Trophoblast cell (in vitro differentiated cells and primary cell): ENCODE measurements at places on chromosomes 5 and 9.

DNA sequence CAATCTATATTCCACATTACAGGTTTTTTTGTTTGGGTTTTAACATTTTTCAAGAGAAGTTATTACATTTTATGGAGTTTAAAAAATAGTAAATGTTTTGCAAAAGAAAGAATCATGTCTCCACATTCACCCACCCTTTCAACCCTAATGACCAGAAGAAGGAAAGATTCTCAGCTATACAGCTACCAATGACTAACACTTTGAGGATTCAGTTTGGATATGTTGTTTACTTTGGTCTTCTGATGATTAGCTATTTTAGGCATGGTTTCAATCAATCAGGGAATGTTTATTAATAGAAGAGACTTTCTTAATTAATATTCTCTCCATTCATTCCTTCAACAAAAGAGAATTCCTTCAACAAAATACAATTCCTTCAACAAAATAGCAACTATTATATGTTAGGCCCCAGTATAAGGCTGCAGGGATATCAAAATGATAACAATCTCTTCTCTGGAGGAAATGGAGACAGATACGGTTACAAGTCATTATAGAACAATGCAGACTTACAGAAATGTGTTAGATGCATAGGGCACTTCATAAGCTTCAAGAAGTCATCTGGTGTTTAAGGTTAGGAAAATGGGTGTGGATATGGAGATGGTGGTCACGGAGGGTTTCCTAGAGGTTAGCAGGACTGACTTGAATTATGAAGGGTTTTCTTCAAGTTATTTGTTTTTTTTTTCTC lies 9.3 kb upstream of the NR3C1 start:
- H3K27me3 ChIP-seq = no peaks in the 10 kb centered on the region
- H3K4me3 ChIP-seq = no peak overlapping the region
- H3K27ac ChIP-seq = no peak overlapping the region

DNA sequence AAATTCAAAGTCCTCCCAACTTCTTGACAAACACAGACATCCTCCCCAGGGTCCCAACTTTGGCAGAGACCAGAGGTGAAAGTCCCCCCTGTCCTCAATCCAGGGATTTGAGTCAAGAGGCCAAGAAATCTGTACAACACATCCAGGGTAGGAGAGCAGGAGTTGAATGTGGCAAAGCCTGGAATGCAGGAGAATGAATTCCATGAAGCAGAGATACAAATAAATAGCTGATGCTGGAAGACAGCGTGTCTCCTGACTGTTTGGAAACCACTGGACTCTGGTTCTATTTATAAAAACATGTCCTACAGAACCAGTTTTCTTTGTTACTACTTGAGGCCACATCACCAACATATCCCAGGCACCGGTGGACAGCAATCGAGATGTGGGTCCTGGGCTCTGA lies 43.7 kb upstream of the SLIT3 start:
- no peaks in the 10 kb centered on the region for H3K36me3 ChIP-seq
- no peaks in the 10 kb centered on the region for H3K27me3 ChIP-seq
- H3K4me3 ChIP-seq = no peak overlapping the region
- DNase-seq = no peak
- H3K27ac ChIP-seq = no peak overlapping the region

GRCh38 chr5:57319628-57320027 lies 145.8 kb downstream of the GPBP1 start:
- peak overlapping the region; percentile 23 for H3K4me3 ChIP-seq
- H3K27ac ChIP-seq = no peak overlapping the region
- H3K27me3 ChIP-seq = no peaks in the 10 kb centered on the region
- peaks cover 10% of the 10 kb centered on the region for H3K4me1 ChIP-seq
- no peaks in the 10 kb centered on the region for H3K36me3 ChIP-seq
- DNase-seq = no peak

GRCh38 chr9:123686131-123686828 lies 243.6 kb downstream of the DENND1A start:
- no peak overlapping the region for H3K27ac ChIP-seq
- H3K36me3 ChIP-seq = no peaks in the 10 kb centered on the region
- peak; percentile 43 for DNase-seq
- no peak overlapping the region for H3K4me3 ChIP-seq
- no peaks in the 10 kb centered on the region for H3K27me3 ChIP-seq

GRCh38 chr9:136525841-136526499 lies 19.9 kb downstream of the NOTCH1 start:
- H3K4me3 ChIP-seq = no peak overlapping the region
- H3K36me3 ChIP-seq = no peaks in the 10 kb centered on the region
- H3K27me3 ChIP-seq = no peaks in the 10 kb centered on the region

GRCh38 chr5:78604689-78605285 lies 43.8 kb downstream of the LHFPL2 start:
- no peak overlapping the region for H3K27ac ChIP-seq
- H3K4me1 ChIP-seq = peaks cover under 1% of the 10 kb centered on the region
- peaks cover 1% of the 10 kb centered on the region for H3K36me3 ChIP-seq
- no peak overlapping the region for H3K4me3 ChIP-seq
- DNase-seq = no peak

- H3K27me3 ChIP-seq = no peaks in the 10 kb centered on the region
- H3K36me3 ChIP-seq = no peaks in the 10 kb centered on the region
- H3K4me1 ChIP-seq = no peaks in the 10 kb centered on the region
- peak; percentile 94 for DNase-seq
Measured at GRCh38 chr9:91334053-91334452, 27.7 kb downstream of the AUH start.

- no peak overlapping the region for H3K4me3 ChIP-seq
- no peaks in the 10 kb centered on the region for H3K36me3 ChIP-seq
- no peak overlapping the region for H3K27ac ChIP-seq
- no peak for DNase-seq
Measured at GRCh38 chr9:120099065-120099464, 480.9 kb downstream of the CDK5RAP2 start.

- H3K36me3 ChIP-seq = no peaks in the 10 kb centered on the region
- H3K27ac ChIP-seq = no peak overlapping the region
- no peaks in the 10 kb centered on the region for H3K27me3 ChIP-seq
- H3K4me1 ChIP-seq = peaks cover 4% of the 10 kb centered on the region
- no peak overlapping the region for H3K4me3 ChIP-seq
Measured at GRCh38 chr9:99031994-99032393, 72.9 kb upstream of the TGFBR1 start.

DNA sequence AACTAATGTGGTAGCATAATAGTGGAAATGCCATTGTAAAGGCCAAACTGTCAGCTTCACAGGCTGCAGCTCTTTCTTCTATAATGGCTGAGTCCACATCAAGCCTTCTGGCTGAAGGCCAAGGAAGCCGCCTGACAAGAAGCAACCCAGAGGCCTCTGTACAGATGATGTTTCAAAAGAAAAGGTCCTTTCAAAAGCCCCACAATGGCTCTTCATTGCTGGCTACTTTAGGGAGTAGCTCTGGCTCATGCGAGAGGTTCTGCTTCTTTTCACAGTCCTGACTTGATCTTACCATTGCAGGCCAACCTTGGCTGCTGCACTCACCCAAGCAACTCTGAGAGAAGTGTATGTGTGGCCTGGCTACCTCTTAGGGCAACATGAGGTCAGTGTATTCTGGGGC lies 54.5 kb upstream of the EQTN start:
- no peaks in the 10 kb centered on the region for H3K36me3 ChIP-seq
- H3K27ac ChIP-seq = no peak overlapping the region
- no peak for DNase-seq
- no peaks in the 10 kb centered on the region for H3K27me3 ChIP-seq
- H3K4me3 ChIP-seq = no peak overlapping the region

DNA sequence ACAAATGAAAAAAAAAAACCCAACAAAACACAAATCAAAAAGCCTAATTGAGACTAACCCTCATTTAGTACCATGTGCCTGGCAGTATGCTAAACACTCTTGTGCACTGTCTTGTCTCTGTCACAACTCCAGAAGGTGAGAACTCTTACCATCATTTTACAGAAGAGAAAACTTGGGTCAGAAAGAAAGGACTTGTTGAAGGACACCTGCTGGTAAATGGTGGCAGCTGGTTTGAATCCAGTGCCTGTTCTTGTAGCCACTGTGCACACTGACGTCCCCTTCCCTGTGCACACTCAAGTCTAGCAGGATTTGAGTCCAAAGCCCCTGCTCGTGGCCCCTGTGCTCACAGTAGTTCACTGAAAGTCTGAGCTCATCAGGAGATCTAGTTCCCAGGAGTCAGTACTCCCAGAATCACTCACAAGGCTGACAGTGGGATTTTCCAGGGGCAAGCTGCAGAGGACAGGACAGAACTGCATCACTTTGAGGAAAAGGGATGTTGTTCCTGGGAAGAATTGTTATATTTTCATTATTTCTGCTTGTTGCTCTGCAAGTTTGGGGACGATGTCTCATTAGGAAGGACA lies 43.0 kb upstream of the HSD17B4 start:
- no peaks in the 10 kb centered on the region for H3K4me1 ChIP-seq
- no peaks in the 10 kb centered on the region for H3K36me3 ChIP-seq
- H3K4me3 ChIP-seq = no peak overlapping the region
- H3K27ac ChIP-seq = no peak overlapping the region

GRCh38 chr9:77221431-77221830 lies 44.1 kb downstream of the VPS13A start:
- H3K27me3 ChIP-seq = no peaks in the 10 kb centered on the region
- H3K36me3 ChIP-seq = no peaks in the 10 kb centered on the region
- H3K4me3 ChIP-seq = no peak overlapping the region
- no peak for DNase-seq
- no peaks in the 10 kb centered on the region for H3K4me1 ChIP-seq

DNA sequence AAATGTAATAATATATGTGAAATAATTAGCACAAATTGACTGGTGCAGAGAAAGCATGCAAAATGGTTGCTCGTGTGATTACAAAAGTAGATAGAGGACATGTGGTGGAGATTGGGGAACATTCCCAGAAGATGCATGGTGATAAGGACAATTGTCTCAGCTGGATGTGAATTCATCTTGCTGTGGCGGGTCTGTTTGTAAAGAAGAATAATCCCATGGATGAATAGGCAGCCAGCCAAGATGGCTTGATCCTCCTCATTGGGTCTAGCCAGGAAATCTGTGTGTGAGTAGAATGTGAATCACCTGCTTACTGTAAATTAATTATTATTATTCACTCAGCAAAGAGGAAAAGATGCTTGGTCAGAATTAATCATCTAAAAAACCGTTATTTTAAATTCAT lies 12.6 kb upstream of the DPYSL3 start:
- DNase-seq = no peak
- H3K27me3 ChIP-seq = no peaks in the 10 kb centered on the region
- no peak overlapping the region for H3K27ac ChIP-seq
- H3K36me3 ChIP-seq = no peaks in the 10 kb centered on the region

- peaks cover 7% of the 10 kb centered on the region for H3K4me1 ChIP-seq
- H3K27ac ChIP-seq = no peak overlapping the region
- no peak overlapping the region for H3K4me3 ChIP-seq
- H3K36me3 ChIP-seq = no peaks in the 10 kb centered on the region
- no peak for DNase-seq
Measured at GRCh38 chr9:88373045-88373444, 15.2 kb upstream of the SPIN1 start.

- no peaks in the 10 kb centered on the region for H3K4me1 ChIP-seq
- no peak overlapping the region for H3K4me3 ChIP-seq
- DNase-seq = no peak
- no peaks in the 10 kb centered on the region for H3K27me3 ChIP-seq
- no peak overlapping the region for H3K27ac ChIP-seq
Measured at GRCh38 chr5:176653401-176654385, 6.4 kb downstream of the TSPAN17 start.

GRCh38 chr9:109440797-109441287 lies 57.3 kb downstream of the PTPN3 start:
- peak; percentile 69 for DNase-seq
- H3K36me3 ChIP-seq = no peaks in the 10 kb centered on the region
- H3K27ac ChIP-seq = no peak overlapping the region
- H3K4me1 ChIP-seq = peaks cover 7% of the 10 kb centered on the region
- H3K27me3 ChIP-seq = no peaks in the 10 kb centered on the region

- DNase-seq = peak; percentile 64
- peaks cover 12% of the 10 kb centered on the region for H3K4me1 ChIP-seq
- H3K4me3 ChIP-seq = no peak overlapping the region
- no peak overlapping the region for H3K27ac ChIP-seq
- H3K27me3 ChIP-seq = no peaks in the 10 kb centered on the region
Measured at GRCh38 chr9:109010746-109011145, 2.6 kb downstream of the CTNNAL1 start.

DNA sequence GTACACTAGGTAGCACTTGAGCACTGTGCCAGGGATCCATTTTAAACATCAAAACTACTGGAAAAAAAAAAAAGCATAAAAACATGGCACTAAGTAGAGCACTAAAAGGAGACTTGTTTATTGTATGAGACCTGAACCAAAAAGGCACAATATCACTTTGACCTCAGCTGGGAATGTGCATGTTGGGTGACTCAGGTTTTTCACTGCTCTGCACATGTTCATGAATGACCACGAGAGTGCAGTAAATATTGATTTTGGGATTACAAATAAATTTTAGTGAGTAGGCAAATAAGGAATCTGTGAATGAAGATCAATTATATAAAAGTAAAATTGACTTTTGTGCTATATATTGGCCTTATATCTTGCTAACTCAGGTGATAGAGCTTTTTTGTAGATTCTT lies 11.8 kb downstream of the RMI1 start:
- H3K4me3 ChIP-seq = no peak overlapping the region
- no peaks in the 10 kb centered on the region for H3K4me1 ChIP-seq
- no peak overlapping the region for H3K27ac ChIP-seq

GRCh38 chr9:3517377-3518048 lies 8.3 kb downstream of the RFX3 start:
- H3K4me1 ChIP-seq = peaks cover 5% of the 10 kb centered on the region
- DNase-seq = no peak
- H3K4me3 ChIP-seq = no peak overlapping the region
- H3K27me3 ChIP-seq = no peaks in the 10 kb centered on the region
- no peaks in the 10 kb centered on the region for H3K36me3 ChIP-seq
- H3K27ac ChIP-seq = no peak overlapping the region

DNA sequence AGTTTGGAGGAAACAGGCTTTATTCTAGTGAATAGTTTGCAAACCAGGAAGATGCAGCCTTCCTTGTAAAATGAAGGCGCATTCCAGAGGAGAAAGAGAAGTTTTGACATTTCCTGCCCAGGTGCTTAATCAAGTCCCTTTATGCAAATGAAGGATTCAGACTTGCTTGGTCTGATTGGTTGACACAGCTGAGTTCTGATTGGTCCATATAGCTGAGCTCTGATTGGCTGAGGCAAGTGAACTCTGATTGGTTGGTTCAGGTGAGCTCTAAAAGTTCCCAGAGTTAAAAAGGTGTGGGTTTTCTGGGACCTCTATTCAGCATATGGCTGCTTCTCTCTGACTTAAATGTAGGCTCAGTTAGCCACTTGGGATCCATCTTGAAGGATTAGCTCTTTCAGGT lies 151.0 kb downstream of the CACNA1B start:
- no peak overlapping the region for H3K27ac ChIP-seq
- DNase-seq = no peak
- no peaks in the 10 kb centered on the region for H3K4me1 ChIP-seq
- H3K27me3 ChIP-seq = peaks cover 10% of the 10 kb centered on the region
- H3K4me3 ChIP-seq = no peak overlapping the region
- H3K36me3 ChIP-seq = no peaks in the 10 kb centered on the region
